ENCODE measurements at places on chromosomes 1 and 21. TPM values are rescaled to one million over a fixed set of nuclear protein-coding genes. Genes with fewer than 3 reads are reported as not detected.

NUDT4B gene
- total RNA-seq, result 8.8 TPM

CTSS gene
- 13.4 TPM for total RNA-seq

DCDC2B gene
- not detected for total RNA-seq

UCHL5 gene
- 33.4 TPM for total RNA-seq

C1orf185 gene
- total RNA-seq, result not detected

VPS72 gene
- total RNA-seq, result 52.8 TPM

GRCh38 chr1:229408458-229409037 is 25.3 kb downstream of the ACTA1 start:
- H3K4me1 ChIP-seq, result 0 out of 2 replicates have a peak, but pooled peaks cover 6% of the 10 kb centered on the region
- H3K36me3 ChIP-seq, result no peaks in the 10 kb centered on the region
- H3K27ac ChIP-seq, result no peak overlapping the region
- H3K4me3 ChIP-seq, result no peak overlapping the region

DNA sequence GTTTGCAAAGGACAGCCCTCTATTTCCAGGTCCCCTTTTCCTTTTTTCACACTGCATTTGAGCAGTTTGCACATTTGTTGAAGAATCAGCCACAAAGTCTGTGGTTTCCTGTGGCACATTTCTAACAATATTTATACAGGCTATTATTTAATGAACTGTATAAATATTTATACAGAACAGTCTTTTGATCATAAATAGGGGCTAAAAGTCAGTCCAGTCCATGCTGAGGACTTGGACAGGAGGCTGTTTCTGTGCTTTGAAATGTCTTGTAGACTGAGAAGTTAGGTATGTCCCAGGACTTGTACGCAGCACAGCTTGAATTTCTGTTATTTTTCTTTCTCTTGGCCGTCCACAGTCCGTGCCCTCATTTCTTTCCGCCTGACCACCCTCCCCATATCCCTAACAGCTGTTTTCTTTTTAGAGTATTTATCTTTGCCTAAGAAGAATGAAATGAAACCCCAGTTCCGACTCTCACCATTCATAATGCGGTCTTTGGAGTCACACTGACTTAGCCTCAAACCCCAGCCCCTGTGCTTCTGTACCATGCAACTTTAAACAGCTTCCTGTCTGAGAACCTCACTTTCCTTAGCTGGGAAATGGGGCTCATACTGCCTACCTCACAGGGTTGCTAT is 19.7 kb downstream of the FGGY start:
- peaks cover 16% of the 10 kb centered on the region for H3K4me1 ChIP-seq
- H3K36me3 ChIP-seq, result no peaks in the 10 kb centered on the region
- DNase-seq, result peak; percentile 56
- H3K4me3 ChIP-seq, result peak overlapping the region; percentile 15

GRCh38 chr21:36487641-36488307 is 7.9 kb upstream of the CLDN14 start:
- DNase-seq, result no peak
- peaks cover 4% of the 10 kb centered on the region for H3K4me1 ChIP-seq
- H3K27ac ChIP-seq, result no peak overlapping the region
- no peak overlapping the region for H3K4me3 ChIP-seq

DNA sequence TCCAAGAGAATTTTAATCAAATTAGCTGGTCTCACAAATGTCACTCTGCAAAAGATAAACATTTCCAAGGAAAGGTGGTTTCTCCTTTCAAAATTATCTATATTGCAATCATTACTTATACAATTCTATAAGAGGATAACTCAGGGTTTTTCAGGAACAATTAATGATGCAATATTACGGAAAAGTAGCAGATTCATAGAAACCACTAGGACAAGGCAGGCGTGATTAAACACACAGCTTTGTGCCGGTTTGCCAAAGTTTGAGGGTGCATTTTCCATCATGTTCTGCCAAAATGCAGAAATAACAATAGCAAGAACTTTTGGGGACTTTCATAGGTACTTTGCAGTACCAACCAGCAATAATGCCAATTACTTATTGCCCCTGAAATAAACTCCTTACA is 605 bp downstream of the TNFRSF9 start:
- H3K36me3 ChIP-seq, result no peaks in the 10 kb centered on the region
- H3K4me1 ChIP-seq, result peaks cover 26% of the 10 kb centered on the region
- no peak for DNase-seq
- H3K27ac ChIP-seq, result no peak overlapping the region

DNA sequence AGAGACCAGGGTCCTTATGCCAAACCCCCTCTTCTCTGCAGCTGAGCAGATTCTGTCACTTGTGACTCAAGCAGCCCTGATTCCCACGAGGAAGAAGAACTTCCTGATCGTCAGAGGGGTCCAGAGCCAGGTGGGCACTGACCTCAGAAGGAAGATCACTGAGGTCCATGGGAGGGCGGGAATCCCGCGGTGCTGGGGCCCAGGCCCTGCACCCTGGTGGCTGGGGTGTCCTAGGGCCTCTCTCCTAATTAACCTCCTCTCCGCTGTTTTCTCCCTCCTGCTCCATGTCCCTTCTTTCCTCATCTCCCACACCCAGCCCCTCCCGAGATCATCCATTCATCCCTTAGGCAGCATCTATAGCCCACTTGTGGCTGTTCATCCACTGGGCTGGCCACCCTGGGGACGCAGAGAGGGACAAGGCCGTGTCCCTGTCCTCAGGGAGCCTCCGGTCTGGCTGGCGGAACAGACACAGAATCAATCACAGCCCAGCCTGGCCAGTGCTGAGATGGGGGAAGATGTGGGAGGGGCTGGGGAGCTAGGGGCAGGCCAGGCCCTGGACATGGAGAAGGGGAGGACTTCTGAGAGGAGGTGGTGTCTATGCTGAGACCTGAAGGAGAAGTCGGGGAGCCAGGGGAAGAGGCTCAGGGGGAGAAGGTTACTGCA is 638.3 kb downstream of the MATN1 start:
- no peak for DNase-seq
- no peak overlapping the region for H3K4me3 ChIP-seq
- no peaks in the 10 kb centered on the region for H3K36me3 ChIP-seq
- H3K27ac ChIP-seq, result peak overlapping the region; percentile 94
- H3K4me1 ChIP-seq, result peaks cover 34% of the 10 kb centered on the region
- H3K27me3 ChIP-seq, result no peaks in the 10 kb centered on the region

DNA sequence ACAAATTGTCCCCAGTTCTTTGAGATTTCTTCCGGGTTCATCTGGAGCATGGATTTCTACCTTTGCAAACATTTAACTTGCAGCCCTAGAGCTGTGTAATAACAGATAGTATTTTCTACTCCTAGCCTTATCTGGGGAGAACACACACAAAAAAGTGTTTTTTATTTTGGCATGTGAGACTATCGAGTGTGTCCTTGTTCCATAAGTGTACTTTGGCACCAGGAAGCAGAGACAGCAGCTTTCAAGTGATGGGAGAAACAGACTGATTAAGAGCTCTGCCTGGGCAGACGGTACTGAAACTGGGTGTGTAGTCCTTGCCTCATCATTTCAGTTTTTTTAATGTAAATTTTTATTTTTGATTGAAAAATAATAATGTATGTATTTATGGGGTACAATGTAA is 297.4 kb downstream of the ST6GALNAC3 start:
- no peak for DNase-seq
- no peaks in the 10 kb centered on the region for H3K27me3 ChIP-seq
- no peak overlapping the region for H3K4me3 ChIP-seq
- no peak overlapping the region for H3K27ac ChIP-seq
- H3K4me1 ChIP-seq, result no peaks in the 10 kb centered on the region
- no peaks in the 10 kb centered on the region for H3K36me3 ChIP-seq

GRCh38 chr1:47232187-47232874 is at the start of gene TAL1:
TSS of gene TAL1 (minus strand) at chr1:47232225. CDS start at chr1:47225888, 6,337 bp downstream.
- H3K27me3 ChIP-seq, result peaks cover 53% of the 10 kb centered on the region
- H3K27ac ChIP-seq, result no peak within 1 kb of the TSS
- H3K4me1 ChIP-seq, result peaks cover 5% of the 10 kb centered on the region
- H3K4me3 ChIP-seq, result no peak within 1 kb of the TSS
- DNase-seq, result no peak

DNA sequence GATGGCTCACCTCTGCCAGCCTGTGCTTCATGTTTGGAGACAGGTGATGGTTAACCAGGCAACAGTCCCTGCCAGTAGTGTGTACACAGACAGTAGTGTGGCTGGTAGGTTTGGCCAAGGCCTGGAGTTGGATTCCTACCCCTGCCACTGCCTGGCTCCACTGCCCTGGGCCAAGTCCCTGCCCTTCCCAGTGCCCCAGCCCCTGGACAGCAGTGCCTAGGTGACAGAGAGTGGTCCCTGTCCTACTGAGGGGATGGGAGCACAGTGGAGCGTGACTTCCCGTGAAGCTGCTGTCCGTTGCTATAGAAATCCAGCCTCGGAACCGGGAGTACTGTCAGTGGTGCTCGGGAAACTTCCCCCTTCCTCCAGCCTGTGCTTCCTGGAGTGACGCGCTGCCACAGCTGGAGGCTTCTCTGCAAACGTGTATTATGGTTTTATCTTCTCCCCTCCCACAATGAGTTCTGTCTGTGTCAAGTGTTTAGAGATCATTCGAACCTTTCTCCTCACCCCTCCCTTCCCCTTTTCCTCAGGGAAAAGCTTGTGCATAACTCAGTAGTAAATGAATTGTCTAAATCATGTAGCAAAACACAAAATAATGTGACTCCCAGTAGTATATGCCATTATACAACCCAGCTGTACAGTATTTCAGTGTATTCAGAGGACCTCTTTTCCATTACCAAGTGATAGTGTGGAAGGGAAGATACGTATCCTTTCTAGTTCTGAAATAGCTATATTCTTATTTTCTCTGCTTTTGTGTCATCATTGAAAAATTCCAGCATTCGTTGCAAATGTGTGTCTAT is 73.4 kb downstream of the GALNT2 start:
- H3K4me3 ChIP-seq, result no peak overlapping the region
- no peaks in the 10 kb centered on the region for H3K27me3 ChIP-seq
- peak; percentile 51 for DNase-seq
- H3K36me3 ChIP-seq, result no peaks in the 10 kb centered on the region
- peaks cover 36% of the 10 kb centered on the region for H3K4me1 ChIP-seq

- peak overlapping the region; percentile 97 for H3K4me3 ChIP-seq
- H3K27me3 ChIP-seq, result no peaks in the 10 kb centered on the region
- no peak for DNase-seq
- H3K4me1 ChIP-seq, result peaks cover 24% of the 10 kb centered on the region
These were observed 973 bp downstream of the SDF4 start for GRCh38 chr1:1230656-1231399.

DNA sequence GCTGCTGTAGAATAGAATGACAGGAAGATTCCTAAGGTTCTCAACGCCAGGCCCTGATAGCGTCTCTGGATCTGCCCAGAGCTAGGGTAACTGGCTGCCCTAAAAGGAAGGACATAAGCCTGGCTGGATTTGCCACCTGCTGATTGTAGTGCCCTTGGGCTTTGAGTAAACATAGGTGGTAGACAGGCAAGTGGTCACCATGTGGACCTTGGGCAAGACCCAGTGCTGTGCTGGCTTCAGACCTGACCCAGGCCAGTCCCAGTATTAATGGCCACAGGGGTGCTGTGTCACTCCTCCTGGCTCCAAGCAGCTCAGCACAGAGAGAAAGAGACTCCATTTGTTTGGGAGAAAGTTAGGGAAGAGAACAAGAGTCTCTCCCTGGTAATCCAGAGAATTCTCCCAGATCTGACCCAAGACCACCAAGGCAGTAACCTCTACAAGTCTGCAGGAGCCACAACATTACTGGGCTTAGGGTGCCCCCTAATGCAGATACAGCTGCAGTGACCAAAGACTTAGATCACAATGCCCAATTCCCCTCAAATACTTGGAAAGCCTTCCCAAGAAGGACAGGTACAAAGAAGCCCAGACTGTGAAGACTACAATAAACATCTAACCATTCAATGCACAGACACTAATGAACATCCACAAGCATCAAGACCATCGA is 44.5 kb downstream of the PHTF1 start:
- H3K4me1 ChIP-seq, result no peaks in the 10 kb centered on the region
- no peaks in the 10 kb centered on the region for H3K27me3 ChIP-seq
- H3K4me3 ChIP-seq, result no peak overlapping the region
- H3K36me3 ChIP-seq, result peaks cover 55% of the 10 kb centered on the region
- H3K27ac ChIP-seq, result no peak overlapping the region

DNA sequence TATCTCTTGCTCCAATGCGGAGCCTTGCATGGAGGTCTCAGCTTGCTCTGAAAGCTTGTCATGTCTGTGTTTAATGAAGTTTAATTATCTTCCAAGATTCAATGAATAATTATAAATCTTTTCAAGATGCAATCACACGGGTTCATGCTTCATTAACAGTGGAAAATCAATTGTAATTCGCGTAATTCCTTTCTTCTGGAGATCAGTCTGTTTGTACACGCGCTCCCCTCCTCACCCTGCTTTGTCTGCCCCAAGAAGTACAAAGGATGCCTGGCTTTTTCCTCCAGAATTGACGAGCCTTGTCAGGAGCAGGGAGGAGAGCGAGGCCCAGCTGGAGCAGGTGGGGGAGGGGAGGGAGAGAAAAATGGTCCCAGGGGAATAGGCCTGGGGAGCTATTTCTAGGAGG is 65.0 kb upstream of the DISP3 start:
- H3K27me3 ChIP-seq, result peaks cover 44% of the 10 kb centered on the region
- no peak for DNase-seq
- no peak overlapping the region for H3K27ac ChIP-seq
- no peak overlapping the region for H3K4me3 ChIP-seq
- H3K36me3 ChIP-seq, result no peaks in the 10 kb centered on the region
- H3K4me1 ChIP-seq, result no peaks in the 10 kb centered on the region

GRCh38 chr1:198794498-198794897 is 155.7 kb downstream of the PTPRC start:
- H3K36me3 ChIP-seq, result no peaks in the 10 kb centered on the region
- no peaks in the 10 kb centered on the region for H3K27me3 ChIP-seq
- no peak for DNase-seq
- peaks cover 6% of the 10 kb centered on the region for H3K4me1 ChIP-seq

DNA sequence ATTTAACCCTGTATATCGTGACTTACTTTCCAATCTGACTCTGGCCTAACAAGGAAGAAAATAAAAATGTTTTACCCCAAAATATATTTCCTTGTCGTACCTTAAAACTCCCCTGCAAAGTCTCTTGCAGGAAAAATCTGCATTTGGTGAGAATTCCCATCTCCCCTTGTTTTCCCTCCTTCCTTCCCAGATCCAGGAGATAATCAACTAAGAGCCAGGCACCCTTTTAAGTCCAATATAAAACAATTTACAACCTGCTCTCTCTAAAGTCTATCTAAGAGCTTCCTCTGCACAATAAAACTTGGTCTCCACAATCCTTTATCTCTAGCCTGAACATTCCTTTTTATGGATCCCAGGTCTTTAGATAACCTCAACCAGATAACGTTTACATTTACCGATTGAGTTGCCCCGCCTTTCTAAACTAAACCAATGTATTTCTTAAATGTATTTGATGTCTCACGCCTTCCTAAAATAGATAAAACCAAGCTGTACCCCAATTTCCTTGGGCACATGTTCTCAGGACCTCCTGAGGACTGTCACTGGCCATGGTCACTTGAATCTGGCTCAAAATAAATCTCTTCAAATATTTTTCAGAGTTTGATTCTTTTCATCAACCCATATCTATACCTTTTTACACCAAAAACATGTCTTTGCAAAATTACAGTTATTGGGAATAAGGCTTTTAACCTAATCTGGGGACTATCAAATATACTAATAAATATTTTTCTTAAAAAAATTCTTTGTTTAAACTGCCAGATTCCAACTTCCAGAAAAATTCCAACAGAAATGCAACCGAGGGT is 993 bp downstream of the DDX59 start:
- peaks cover 23% of the 10 kb centered on the region for H3K36me3 ChIP-seq
- peak overlapping the region; percentile 91 for H3K4me3 ChIP-seq
- H3K4me1 ChIP-seq, result peaks cover 8% of the 10 kb centered on the region
- no peaks in the 10 kb centered on the region for H3K27me3 ChIP-seq
- DNase-seq, result no peak
